ENCODE measurements at places on chromosomes 16 and 17.

DNA sequence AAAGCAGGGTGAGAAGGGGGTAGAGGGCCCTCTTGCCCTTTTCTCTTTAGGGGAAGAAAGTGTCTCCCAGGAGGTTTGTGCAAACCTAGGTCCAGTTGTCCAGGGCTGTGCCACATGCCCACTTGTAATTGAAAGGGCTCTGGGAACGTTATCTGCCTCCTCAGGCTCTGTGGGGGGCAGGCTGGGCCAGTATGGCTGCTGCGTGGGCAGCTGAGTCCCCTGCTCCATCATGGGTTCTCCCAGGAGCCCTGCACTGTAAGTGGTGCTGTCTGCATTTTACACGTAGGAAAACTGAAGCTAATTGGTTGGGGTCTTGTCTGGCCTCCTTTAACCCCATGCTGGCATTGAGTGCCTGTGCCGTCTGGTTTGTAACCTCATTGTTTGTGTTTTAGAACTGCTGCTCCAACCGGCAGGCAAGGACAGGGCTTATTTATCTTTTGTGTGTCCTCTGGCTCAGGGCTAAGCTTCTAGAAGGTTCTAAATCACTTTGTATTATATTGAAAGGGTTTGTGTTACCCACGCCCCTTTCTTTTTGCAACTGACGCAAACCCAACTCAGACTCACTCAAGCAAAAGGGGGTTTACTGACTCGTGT is 117.7 kb upstream of the CIBAR2 start:
- no peak for DNase-seq

DNA sequence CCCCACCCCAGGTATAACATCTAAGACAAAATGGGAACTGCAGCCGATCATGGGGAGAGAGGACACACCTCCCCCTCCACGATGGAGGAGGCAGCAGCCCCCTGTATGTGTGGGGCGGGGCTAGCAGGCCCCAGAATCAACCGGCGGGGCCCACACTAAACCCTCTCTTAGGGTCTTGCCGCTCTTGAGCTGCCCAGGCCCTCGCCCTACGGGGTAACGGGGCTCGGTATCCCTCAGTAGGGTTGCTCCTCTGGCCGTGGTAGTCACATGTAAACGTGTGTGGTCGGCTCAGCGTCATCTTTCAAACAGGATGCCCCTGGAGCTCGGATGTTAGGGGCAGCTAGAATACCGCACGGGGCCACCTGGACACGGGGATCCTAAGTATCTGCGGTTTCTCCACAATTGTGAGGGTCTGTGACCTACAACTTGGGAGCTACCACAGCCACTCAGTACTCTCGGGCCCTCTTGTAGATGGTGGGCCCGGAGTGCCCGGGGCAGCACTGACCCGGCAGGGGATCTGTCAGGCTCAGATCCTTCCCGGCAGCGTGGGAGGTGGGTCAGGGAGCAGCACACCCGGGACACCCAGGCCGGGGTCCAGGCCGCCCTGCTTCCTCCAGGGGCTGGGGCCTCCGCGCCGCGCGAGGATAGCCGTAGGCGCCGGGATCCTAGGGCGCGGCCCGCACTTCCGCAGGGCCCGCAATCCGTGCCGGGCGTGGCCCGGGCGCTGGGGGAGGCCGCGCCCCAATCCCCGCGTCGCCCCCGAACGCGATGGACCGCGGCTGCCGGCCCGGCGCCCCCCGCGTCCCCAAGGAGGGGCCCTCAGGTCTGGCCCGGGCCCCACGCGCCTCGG is 781 bp downstream of the ARHGDIA start:
- no peak for DNase-seq

- no peak for DNase-seq
Observed at GRCh38 chr16:12837291-12837690, 33.6 kb upstream of the CPPED1 start.

- no peak for DNase-seq
Observed at GRCh38 chr17:82820278-82821251, 19.3 kb downstream of the ZNF750 start.

- no peak for DNase-seq
Observed at GRCh38 chr17:4510618-4510941, 11.9 kb downstream of the SPNS2 start.

GRCh38 chr17:11506635-11507034 is 91.6 kb upstream of the DNAH9 start:
- no peak for DNase-seq

DNA sequence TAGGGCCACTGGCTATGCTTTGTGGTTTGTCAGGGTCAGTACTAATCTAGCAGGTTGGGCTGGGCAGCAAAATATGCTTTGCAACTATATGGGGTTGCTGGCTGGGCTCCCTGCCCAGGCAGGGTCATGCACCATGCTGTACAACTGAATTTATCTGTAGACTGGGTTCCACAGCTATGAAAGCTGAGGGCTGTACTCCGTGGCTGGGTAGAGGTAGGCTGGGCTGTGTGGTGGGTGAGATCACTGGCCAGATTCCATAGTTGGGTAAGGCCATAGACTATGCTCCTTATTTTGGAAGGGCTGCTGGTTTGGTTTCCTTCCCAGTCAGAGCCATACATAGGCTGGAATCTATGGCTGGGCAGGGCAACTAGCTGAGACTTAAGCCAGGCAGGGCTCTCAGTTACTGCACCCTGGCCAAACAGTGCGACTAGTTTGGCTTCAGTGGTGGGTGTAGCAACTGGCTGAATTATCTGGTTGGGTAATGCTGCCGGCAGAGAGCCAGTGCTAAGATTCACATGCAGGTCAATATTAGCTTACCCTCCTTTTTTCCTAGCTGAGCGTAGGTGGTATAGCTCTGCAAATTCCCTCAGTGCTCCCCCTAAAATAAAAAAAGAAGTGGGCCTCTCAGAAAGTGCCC is 769.1 kb upstream of the CDH8 start:
- DNase-seq, result no peak

GRCh38 chr17:3510090-3510489 is 34.3 kb downstream of the ASPA start:
- DNase-seq, result no peak

DNA sequence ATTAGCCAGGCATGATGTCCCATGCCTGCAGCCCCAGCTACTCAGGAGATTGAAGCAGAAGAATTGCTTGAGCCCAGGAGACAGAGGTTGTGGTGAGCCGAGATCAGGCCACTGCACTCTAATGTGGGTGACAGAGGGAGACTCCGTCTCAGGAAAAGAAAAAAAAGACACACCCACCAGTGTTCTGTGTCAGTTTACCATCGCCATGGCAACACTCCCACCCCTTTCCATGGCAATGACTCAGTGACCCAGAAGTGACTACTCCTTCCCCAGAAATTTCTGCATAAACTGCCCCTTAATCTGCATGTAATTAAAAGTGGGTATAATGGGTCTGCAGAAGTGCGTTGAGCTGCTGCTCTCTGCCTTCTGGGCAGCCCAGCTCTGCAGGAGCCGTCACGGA is 4.0 kb upstream of the ZC3H18 start:
- peak; percentile 63 for DNase-seq

- no peak for DNase-seq
Observed at GRCh38 chr17:78383725-78384471, 5.4 kb downstream of the PGS1 start.

DNA sequence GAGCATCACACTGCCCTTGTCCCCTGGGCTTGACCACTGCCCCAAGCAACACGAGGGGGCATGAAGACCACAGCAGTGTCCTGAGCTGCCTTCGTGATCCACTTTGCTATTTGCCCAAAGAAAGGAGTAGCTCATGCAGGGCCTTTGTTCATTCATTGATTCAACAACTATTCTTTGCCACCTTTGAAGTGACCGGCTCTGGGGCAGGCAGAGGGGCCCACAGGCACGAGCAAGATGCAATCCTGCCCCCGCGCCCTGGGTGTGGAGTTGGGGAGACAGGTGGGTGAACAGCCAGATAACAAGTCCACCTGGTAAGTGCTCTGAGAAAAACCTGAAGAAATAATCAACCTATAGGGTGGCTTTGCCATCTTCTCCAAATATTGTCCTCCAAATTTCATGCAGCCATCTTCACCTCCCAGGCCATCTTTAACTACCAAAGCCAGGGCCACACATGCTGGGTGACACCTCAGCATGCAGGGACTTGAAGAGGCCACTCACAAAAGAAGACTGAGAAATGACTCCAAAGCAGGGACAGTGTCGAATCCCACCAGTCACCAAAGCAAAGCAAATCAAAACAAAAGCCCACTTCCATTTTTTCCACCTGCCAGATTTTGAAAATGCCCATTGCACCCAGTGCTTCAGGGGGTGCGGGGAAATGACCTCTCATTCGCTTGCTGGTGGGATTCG is 18.2 kb upstream of the RBFOX3 start:
- no peak for DNase-seq

GRCh38 chr17:61261001-61261637 is 138.5 kb upstream of the TBX2 start:
- DNase-seq, result no peak

DNA sequence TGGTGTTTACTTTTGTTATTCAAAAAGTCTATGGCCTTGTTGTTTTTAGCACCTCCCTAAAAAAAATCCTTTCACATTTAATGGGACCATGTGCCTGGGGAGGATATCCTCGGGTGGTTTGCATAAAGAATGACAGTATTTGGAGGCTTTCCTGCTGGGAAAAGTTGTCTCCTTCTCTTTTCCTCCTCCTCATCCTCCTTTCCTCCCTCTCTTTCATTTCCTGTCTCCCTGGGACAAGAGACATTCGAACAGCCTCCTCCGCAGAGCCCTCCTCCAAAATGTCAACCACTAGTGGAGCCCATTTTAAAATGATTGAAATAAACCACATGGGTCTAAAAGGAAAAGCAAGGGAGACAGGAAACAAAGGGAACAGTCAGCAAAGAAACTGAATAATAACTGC is 67.4 kb downstream of the MYH13 start:
- no peak for DNase-seq

GRCh38 chr16:50388496-50388895 is 19.7 kb upstream of the BRD7 start:
- DNase-seq, result no peak

GRCh38 chr16:369275-369865 is 968 bp downstream of the MRPL28 start:
- DNase-seq, result no peak

DNA sequence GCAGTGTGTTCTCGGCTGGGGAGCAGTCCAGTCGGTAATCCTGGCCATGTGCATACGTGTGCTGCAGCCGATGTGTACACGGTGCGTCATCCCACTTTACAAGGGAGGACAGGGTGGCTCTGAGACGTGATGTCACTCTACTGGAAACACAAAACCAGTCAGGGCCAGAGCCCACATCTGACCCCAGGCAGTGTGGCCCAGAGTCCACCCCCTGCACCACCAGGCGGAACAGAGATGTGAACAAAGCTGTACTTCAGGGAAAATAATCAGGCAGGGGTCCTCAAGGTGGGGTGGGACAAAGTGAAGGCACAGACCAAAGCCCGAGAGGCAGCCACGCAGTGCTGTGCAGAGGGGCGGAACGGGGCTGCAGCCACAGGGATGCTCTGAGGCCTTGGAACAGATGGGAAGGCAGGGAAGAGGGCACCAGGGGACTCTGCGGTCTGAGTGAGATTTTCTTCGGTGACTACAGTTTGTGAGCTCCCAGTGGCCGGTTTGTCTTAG is 181.5 kb downstream of the ZNF423 start:
- DNase-seq, result no peak

DNA sequence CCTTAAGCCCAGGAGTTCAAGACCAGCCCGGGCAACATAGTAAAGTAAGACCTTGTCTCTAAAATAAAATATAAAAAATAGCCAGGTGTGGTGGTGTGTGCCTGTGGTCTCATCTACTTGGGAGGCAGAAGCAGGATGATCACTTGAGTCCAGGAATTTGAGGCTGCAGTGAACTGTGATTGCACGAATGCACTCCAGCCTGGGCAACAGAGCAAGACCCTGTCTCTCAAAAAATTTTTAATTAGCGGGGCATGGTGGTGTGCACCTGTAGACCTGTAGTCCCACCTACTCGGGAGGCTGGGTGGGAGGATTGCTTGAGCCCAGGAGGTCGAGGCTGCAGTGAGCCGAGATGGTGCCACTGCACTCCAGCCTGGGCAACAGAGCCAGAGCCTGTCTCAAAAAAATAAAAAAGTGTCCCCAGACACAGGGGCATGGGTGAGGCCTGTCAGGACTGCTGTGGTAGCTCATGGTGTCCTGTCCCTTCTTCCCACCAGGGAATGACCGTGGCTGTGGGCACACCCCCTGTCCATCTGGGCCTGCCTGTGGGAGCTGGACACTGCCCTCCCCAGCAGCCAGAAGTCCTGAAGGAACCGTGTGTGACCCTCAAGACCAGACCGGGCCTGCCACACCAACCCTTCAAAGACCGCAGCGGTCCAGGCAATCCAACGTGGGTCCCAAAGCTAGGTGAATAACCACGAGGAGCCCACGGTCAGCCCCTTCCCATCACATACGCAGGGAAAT is 30.8 kb upstream of the GAA start:
- no peak for DNase-seq

DNA sequence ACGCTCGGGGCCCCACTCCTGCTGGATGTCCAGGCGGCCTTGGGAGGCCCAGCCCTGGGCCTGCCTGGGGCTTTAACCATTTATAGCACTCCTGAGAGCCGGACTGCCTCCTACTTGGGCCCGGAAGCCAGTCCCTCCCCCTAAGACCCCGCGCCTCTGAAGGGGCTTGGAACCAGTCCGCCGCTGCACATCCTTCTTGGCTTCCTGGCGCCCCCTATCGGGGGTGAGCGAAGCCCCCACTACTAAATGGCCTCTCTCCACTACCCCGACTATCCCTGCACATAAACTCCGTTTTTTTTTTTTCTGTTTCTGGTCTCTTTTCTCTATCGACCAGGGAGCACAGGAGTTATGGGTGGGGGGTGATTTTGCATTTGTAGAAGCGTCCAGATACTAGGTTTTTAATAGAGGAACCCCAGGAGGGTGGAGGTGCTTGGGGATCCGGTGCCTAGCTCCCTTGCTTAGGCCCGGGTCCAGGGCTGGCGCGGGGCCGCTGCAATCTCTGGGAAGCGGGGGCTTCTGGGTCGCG is 633 bp upstream of the NOL3 start:
- DNase-seq, result no peak

- no peak for DNase-seq
Observed at GRCh38 chr16:89277641-89278341, 60.3 kb downstream of the ZNF778 start.

- no peak for DNase-seq
Observed at GRCh38 chr17:17349724-17350106, 46.5 kb downstream of the NT5M start.

- DNase-seq, result peak; percentile 33
Observed at GRCh38 chr17:28416703-28417311, 10.8 kb upstream of the SLC46A1 start.

DNA sequence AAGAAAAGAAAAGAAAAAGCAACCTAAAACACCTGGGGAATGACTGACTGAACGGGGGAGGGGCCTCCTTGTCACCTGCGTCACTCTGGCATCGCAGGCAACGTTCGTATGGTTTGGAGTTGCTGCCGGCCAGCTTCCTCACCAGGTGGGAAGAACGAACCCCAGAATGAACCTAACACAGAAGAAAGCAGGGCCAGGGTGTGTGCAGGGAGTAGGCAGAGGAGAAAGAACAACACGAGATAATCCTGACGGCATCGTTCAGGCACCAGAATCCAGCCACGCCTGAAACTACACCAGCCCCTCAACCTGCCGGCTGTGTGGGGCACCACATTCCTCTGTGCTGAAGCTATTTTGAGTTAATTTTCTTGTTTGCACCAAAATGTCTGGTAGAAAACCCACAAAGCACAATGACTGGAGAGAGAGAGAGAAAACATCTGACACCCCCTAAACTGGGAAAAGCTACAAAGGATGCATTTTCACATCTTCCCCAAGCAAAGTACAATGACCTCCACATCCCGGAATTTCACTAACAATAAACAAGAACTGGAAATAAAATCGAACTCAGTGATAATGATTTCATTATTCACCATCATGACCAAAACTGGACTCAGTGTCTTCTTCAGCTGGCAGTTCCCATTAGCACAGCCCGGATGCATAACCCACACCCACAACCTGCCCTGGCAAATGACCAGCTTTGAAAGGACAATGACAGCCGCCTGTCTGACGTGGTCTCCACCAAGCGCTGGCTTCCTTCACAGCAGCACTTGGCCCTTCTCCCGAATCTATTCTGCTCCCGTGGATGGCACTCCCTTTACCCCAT is 23.6 kb downstream of the RAB40B start:
- no peak for DNase-seq
